ENCODE measurements at places on chromosomes 3 and 15.

GRCh38 chr3:180319461-180319860 lies 282.5 kb upstream of the TTC14 start:
- no peak for DNase-seq

DNA sequence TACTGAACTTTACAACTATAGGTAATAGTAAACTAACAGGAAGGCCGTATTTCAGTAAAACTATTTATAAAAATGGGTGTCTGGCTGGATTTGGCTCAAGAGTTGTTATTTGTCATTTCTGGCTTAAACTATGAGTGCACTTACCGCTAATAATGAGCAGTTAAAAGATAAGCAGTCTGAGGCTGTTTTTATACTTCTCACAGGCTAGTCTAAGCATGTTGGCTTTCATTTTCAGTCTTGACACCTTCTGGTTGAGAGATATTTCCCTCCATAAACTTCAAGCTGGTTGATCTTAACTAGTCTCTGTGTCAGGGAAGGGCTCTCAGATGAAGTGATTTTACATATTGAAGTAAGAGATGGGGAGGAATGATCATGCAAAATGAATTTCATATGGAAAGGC lies 96.1 kb downstream of the RSRC1 start:
- DNase-seq = no peak

DNA sequence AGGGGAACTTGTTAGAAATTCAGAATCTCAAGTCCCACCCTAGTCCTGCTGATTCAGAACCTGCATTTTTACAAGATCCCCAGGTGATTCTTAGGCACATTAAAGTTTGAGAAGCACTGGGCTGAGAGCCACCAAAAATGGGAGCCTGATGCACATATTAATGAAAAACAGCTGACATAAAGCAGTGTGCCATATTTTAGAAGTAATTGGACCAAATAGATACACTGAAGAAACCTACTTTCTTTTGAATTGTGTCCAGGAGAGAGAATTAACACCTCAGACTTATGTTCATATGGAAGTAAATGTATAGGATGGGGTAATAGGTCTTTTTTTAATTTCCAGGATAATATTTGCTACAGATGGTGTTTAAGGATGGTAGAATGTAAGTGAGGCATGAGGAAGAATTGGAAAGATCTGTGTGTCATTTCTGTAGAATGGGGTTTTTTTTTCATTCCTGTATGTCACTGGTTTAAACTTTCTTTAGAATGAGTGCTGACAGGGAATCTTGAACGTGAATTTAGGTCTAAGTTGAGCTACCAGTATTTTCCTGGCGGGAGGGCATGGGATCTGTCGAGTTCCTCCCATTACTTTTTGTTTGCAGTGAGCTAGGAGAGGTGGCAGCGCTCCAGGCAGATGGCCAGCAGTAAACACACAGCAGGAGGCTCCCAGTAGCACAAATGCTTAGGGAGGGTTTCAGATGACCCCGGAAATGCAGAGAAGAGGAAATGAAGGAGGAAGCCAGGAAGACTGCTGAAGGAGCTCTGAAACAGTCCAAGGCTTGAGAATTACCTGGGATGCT lies 185.6 kb downstream of the PLCL2 start:
- DNase-seq = no peak

- no peak for DNase-seq
These were observed 14.9 kb downstream of the NAALADL2 start for GRCh38 chr3:174873832-174874657.

GRCh38 chr3:101722394-101723173 lies 1.8 kb upstream of the CEP97 start:
- no peak for DNase-seq

GRCh38 chr3:114128231-114128630 lies 50.6 kb downstream of the DRD3 start:
- no peak for DNase-seq

DNA sequence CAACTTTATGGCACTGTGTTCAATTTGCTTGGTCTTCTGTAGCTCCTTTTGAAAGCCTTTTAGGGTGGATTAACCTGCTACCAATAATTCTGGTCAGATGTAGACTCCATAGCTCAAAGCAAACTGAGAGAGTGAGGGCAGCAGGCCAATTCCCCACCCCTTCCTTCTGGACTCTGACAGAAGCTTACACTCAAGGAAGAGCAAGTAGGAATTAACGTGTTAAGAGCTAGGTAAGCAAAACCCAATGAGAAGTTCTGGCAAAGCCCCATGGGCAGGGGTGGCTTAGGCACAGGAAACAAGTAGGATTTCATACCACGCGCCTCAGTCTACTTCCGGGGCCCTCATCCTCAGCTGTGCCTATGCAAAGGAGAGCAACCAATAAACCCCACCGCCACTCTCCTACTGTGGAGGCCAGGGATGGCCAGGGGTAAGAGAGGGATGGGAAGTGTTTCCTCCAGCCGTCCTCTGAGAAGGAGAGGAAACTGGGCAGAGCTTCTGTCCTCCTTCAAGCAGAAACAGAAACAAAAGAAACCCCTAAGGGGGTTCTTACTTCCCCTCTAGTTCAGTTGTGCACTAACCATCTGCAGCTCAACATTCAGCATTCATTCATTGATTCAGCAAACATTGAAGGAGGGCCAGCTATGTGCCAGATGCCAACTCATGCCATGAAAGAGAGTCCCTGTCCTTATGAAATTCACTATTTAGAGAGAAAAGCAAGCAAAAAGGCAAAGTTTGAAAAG lies 12.6 kb downstream of the CCR5 start:
- no peak for DNase-seq

DNA sequence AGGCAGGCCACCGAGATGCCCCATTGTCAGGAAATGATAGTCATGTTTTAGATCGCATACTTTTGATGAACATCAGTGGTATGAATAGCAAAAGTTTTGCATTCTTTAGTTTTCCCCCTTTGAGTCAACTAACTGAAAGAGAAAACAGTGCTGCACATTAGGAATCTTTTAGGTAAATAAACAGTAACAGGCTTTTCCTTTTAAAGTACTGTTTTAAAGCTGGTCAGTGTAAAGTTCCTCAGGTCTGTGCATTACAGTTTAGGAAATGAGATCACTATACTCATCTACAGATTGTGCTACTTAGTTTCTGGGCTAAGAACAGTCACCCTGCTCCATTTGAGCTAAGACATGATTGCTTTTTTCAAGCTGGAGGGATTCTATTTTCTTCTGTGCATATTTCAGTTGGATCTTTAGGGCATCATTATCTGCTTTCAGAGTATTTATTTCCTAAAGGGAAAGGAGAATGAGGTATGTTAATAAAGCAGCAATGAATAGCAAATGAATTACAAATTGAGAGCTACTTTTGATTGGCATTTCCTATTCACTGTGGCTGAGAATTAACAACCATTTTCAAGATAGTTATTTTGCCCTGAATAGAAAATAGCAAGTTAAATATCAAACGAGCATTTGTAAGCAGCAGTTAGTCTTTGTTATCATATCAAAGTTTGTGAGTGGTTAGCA lies 36.5 kb downstream of the FAM98B start:
- no peak for DNase-seq

DNA sequence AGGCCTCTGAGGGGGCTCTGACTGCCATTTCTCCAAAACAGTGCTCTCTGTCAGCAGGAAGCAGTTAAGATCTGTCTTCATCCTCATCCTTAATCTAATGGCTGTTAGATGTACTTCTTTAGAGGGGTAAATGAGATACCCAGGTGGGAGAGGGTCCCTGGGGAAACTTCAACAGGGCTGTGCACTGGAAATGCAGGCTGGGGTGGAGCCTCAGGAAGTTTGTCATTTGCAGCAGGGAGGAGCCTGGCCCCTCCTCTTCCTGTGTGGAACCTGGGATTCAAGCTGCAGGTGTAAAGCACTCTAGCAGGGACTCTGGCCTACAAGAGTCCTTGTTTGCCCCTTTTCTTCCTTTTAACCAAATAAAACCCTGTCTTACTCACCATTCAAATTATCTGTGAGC lies 1173.6 kb downstream of the OTOL1 start:
- no peak for DNase-seq

GRCh38 chr3:102329561-102329960 lies 105.3 kb upstream of the ZPLD1 start:
- DNase-seq = no peak

GRCh38 chr15:100669260-100669659 lies 66.9 kb downstream of the ASB7 start:
- DNase-seq = no peak

DNA sequence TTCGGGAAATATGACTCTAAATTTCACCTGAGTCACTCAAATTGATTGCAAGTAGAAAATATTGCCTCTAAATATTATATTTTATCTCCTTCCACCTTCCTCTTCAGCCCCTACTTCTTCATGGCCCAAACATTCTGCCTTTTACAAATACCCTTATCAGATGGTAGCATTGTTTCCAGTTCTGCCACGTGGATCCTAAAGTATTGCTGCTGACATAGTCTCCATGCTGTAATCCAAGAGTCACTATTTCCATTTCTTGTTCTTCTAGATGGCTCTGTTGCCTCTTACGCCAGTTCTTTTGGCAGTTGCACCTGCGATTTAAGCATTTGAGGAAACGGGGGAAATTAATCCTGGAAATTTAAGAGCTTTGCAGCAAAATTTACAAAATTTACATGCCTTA lies 13.6 kb downstream of the LMOD3 start:
- DNase-seq = no peak

DNA sequence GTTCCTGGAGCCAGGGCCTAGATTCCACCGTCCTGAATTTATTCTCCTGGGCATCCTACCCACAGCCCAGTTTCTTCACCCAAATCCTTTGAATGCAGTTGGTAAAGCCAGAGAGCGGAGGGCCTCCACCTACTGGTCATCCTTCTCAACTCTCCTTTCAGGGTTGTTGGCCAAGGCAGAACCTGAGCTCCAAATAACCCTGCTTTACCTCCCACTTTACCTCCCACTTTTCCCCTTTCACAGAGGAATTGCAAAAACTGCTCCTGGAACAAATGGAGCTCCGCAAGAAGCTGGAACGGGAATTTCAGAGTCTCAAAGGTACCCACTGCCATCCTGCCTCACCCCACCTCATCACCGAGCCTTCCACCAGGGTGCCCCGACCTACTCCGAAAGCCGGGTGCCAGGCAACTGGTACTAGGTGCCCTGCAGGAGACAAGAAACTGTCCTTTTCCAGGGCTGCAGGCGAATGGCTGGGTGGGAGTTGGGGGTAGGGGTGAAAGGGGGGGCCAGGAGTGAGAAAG lies 6.8 kb downstream of the SKOR1 start:
- DNase-seq = no peak

DNA sequence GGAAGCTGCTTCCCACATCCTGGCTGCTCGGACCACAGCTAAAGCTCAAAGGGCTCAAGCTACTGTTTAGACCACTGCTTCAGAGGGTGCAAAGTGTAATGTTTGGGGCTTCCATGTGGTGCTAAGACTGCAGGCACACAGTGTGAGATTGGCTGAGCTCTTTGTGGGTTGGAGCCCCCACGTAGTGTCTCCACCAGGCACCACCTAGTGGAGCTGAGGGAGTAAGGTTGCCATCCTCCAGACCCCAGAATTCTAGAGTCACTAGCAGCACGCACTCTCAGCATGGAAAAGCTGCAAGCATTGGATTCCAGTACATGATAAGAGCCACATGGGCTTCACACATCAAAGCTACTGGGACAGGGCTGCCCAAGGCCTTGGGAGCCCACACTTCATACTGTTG lies 9.3 kb downstream of the MKRN3 start:
- no peak for DNase-seq

GRCh38 chr15:70703096-70703878 lies 60.1 kb downstream of the UACA start:
- no peak for DNase-seq

DNA sequence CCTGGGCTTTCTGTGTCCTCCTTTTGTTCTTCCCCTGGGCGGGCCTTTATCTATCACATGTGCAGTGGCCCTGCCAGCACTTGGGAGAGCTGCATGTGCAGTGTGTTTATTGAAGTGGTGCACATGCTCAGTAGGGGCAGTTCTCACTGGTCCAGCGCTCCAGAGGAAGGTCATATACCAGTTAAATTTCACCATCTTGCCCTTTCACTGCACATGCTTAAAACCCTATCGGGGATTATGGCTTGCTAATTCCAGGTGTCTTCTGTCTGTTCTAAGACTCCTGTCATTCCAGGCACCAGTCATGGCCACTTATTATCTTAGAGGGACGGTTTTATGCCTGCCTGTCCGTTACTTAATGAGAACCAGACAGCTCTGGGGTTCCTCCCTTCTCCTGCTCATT lies 52.2 kb downstream of the ROPN1B start:
- no peak for DNase-seq

DNA sequence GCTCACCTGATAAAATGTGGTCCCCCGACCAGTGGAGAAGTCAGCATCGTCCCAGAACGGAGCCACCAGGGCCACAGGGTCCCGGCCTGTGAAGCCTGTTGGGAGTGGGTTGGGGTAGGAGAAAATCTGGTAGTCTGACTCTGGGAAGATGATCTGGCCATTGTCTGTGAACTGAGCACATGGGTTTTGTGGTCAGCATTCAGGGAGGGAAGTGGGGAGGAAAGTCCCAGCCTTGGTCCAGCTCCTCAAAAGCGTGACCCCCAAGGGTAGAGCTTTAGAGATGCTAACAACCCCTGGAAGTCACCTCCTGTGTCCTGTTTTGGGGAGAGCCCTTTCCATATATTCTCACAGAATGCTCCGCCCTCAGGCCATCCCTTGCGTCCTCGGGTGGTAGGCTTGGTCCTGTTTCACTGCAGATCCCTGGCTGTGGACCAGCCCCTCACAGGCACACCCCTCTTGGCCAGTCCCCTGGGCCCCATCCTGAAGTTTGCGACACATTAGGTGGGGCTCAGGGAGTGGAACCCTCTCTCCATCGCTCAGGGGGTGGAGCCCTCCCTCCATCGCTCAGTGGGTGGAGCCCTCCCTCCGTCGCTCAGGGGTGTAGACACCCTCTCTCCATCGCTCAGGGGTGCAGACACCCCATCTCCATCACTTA lies 40.0 kb downstream of the MUC4 start:
- DNase-seq = no peak

Measured in kidney epithelial cell (primary cell).